ENCODE measurements at places on chromosomes 7 and 10. TPM values are rescaled to one million over a fixed set of nuclear protein-coding genes. Genes with fewer than 3 reads are reported as not detected.

Gene LHFPL3
- 0.12 TPM for total RNA-seq

Gene SLC13A1
- not detected for total RNA-seq

Gene DOCK4
- total RNA-seq: 9.6 TPM

Gene AKR1B15
- total RNA-seq: not detected

Gene VIPR2
- 3.1 TPM for total RNA-seq

Gene MLXIPL
- total RNA-seq: 0.87 TPM

Gene RASSF4
- total RNA-seq: 3.1 TPM
